ENCODE measurements at places on chromosomes 13 and 19.

DNA sequence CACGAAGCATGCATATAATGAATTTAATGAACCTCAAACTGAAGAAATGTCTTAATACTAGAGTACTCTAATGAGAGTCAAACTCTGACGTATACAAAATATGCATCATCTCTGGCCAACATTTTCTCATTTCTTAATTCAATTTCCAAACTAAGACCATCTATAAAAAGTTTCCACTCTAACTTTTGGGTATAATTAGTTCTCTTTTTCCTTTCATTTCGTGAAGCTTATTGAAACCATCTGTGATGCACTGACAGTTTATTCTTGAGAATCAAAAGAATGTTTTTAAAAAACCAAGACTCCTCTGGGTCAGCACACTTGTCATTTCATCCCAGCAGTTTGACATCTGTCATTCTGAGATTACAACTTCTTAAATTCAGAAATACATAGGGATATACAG lies 90.0 kb downstream of the CAB39L start:
- no peak for ATAC-seq

- ATAC-seq, result no peak
These were observed 466.6 kb downstream of the FGF9 start for GRCh38 chr13:22137361-22138050.

DNA sequence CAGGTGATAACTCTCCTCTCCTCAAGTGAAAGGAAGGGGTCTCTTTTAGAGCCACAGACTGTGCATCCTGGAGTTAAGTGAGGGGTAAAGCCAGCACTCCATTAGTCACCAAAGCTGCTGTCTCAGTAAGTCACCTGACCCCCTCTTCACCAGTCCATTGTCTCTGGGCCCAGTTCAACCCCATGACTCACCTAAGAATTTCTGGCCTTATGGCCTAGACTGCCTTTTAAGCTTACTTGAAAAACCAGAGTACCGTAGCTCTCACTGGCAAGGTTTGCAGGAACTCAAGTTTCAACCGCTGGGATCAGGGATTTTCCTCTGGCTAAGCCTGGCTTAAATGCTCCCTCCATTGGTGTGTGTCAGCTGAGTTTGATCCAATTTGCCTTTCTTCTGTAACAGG lies 23.4 kb upstream of the EID2 start:
- ATAC-seq, result no peak

DNA sequence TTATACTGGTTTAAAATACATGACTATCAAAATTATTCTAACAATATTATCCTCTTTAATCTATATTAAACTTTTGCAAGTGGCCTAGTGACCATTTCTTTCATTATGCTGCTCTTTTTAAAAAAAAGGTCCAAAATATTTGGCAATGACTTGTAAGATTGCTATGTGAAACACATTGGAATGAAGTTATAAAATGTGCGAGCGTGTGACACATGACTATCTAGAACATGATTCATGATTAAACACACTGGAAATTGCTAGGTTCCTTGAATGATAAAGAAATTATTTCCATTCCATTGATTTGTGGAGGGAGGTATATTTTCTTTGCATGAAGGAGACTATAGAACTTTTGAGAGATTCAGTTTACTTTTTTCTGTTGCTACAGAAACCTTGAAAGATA lies 739.1 kb downstream of the DIAPH3 start:
- ATAC-seq, result no peak

DNA sequence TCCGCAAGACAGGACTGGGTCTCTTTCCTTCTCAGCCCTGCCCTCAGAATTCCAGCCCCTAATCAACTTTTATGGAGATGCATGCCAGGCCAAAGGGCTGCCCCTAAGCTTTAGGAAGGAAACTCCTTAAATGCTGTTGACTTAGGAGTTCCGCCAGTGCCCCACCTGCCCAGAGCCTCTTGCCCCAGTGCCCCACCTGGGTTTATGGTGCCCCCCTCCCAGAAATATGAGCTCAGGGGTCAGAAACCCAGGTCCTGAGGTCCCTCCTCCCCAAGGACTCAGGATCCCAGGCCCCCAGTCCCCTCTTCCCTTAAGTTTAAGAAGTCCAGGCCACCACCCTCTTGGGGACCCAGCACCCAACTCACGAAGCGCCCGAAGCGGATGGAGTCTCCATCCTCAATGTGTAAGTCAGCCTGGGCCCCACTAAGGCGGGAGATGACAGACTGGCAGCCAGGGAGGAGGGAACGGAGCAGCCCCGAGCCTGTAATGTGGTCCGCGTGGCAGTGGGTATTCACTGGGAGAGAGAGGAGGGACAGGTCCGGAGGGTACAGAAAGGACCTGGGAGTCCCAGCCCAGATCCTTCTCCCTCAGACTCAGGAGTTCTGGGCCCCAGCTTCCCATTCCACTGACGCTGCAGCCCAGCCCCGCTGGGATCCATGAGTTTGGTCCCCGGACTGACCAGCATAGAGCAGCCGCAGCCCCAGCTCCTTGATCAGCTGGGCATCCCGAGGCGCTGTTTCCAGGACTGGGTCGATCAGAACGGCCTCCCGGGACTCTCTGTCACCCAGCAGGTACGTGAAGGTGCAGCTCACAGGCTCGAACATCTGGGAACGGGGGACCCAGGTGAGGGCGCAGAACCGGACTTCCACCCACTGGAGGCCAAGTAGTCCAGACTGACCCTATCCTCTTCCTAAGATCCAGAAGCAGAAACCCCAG lies 897 bp downstream of the ETHE1 start:
- peak; percentile 38 for ATAC-seq

DNA sequence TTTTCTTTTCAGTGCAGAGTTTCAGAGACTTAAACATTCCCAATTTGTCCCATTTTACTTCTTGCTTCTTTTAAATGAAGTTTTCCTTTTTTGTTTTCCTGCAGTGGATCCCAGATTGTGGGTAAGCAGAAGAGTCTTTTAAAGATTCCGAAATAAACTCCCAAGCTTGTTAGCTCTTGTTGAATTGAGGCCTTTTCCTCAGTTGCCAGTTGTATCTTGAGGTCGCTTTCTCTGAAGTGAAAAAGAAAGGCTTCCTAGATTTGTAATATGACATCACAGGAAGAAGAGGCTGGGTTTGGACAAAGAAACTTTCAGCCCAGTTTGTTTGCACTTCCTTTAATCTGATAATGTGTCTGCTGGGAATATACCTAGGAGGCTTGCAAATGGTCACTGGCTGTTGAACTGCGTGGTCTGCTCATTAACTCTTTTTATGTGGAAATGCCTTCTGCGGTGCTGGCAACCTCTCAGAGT lies at the start of gene LPAR6:
TSS of gene LPAR6 (minus strand) at position 233 of the 471 bp plus-strand sequence. CDS start 690 bp downstream, outside the sequence.
- ATAC-seq, result peak; percentile 53

DNA sequence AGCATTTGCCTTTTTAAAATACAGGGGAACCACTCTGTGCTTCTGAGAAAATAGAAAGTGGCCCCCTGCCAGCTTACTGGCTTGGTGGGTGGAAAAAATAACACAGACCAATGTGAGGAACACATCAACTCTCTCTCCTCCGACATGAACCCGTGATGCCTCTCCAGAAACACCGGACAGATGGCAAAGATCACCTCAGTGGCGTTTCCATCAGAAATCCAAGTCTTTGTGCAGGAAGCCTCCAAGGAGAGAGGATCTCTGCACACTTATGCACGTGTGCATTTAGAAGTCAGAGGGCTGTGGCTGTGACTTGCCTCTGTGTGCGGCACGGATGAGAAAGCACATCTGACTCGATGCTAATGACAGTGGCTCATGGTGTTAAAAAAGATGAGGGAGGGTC lies 112.3 kb upstream of the KLF12 start:
- peak; percentile 21 for ATAC-seq

GRCh38 chr13:97976610-97977521 lies 23.4 kb downstream of the IPO5 start:
- ATAC-seq, result peak; percentile 49

DNA sequence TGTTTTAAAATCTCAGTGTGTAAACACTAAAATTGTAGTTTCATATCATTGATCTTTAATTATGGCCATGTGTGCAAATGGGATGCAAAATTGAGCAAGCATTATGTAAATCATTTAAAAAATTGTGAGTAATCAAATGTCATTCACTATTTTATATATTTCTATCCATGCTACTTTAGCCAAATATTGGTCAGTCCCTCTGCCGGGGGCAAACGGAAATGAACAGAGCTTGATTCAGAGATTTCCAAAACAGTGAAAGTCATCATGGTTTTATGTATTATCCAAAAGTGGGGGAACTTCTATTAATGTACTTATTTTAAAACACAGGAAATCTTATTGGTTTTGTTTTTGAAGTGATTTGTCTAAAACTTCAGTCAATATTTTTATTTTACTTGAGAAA lies 219.1 kb downstream of the IRS2 start:
- no peak for ATAC-seq

GRCh38 chr13:33191425-33192210 lies 93.9 kb downstream of the STARD13 start:
- ATAC-seq, result no peak

- no peak for ATAC-seq
These were observed 167.1 kb downstream of the LMO7 start for GRCh38 chr13:75803164-75803611.

GRCh38 chr13:79385694-79386093 lies 20.4 kb downstream of the RBM26 start:
- ATAC-seq, result peak; percentile 89

DNA sequence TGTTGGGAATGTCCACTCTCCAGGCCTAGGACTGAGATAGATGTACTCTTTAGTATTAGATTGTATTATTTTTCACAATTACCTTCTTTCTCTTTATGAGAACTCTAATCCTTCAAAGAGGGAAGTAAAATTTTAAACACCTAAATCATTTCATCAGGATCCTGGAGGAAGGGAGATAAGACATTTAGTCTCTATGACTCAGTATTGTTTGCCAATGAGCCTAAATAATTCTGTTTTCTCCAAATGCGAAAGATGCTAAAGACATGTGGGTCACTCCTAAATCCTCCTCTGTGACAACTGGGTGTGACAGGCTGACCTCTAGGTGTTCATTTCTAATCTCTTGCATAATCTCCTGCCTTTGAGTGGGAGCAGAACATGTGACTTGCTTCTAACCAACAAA lies 1736.6 kb upstream of the MIR17HG start:
- no peak for ATAC-seq

GRCh38 chr19:10800488-10800887 lies 35.5 kb downstream of the TMED1 start:
- ATAC-seq, result no peak

DNA sequence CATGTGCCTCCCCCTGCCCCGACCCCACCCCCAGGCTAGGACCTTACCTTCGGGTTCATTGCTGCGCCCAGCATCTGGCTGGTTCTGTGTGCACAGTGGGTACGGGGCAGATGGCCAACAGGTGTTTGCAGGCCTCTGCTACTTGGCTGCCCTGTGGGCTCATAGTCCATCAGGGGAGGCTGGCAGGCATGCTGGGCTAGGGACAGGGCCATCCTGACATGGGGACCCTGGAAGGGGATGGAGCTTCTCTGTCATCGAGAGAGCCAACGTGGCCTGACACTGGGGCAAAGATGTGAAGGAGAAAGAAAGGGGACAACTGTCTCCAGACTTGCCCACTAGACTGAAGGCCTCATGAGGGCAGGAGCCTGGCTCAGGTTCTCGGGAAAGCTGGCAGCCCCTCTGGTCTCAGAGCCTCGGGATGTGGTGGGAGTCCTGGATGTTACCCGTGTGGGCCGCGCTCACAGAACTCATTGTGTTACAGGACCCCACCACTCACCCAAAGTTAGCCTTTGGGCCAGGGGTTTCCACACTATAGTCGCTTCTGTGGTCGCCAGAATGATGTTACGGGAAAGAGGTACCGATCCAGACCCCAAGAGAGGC lies 4.7 kb downstream of the ZNF536 start:
- no peak for ATAC-seq

DNA sequence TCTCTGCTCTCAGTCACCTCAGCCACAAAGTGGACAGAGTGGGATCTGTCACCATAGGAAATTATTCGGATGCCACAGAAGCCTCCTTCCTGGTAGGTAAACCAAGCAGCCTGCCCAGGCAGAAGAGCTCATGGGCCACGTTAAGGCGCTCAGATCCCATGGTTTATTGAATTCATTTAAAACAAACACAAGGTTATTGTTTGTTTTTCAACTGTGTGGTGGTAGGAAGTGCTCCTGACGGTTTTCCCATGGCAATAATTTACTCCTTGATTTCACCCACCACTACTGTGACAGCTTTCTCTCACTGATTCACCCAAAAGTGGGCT lies 14.4 kb downstream of the BCAM start:
- ATAC-seq, result no peak

GRCh38 chr13:27309401-27309958 lies 38.9 kb downstream of the RASL11A start:
- no peak for ATAC-seq

Data from activated T-helper 17 cell treated with anti-CD3 and anti-CD28 coated beads, Interleukin-2, amount 50 U/mL, for 72 hours (primary cell).